Fibroblast of skin of left biceps (primary cell): ENCODE measurements at places on chromosomes 12 and 14.

- DNase-seq: no peak
Measured at GRCh38 chr12:101256266-101256665, 23.6 kb upstream of the UTP20 start.

GRCh38 chr12:22289250-22289649 lies 45.3 kb downstream of the ST8SIA1 start:
- no peak for DNase-seq

- DNase-seq: no peak
Measured at GRCh38 chr14:50647753-50648152, 20.4 kb downstream of the SAV1 start.

DNA sequence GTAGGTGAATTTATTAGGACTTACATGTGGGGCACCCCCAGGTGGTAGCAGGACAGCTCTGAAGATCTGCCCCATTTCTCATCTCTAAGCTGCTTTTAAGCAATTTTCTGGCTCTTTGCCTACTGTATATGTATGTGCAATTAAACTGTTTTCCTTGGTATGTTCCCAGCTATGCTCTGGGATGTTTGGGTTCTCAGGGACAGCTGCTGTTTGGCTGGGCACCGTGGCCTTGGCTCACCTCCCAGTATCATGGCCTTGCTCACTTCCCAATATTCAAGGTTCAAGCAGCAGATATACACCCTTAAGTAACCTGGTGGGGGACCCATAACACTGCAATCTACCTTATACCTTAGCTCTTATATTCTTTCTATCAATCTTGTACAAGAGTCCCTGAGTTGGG lies 53.7 kb upstream of the KITLG start:
- DNase-seq: no peak

DNA sequence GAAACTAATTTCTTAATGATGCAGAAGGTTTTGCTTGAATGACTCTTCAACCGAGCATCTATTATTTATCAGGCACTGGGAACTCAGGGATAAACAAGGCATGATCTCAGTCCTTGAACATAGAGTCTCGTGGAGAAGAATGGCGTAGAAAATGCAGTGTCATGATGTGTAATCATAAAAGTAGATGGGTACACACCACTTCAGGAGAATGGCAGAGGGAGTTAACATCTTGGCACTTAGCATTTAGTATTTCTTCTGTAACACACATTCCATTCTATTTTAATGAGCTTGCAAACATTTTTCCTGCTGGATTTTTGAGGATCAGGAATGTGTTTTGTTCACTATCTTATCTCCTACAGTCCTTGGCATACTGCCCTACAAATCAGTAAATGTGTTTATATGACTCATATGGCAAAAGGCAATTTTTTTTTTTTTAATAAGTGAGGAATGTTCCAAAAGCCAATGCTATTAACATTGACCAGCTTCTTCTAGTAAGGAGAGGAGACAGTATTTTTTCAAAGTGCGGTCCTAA lies 3.8 kb downstream of the TXNRD1 start:
- DNase-seq: peak; percentile 95

- no peak for DNase-seq
Measured at GRCh38 chr12:42767326-42767954, 177.9 kb upstream of the PRICKLE1 start.

DNA sequence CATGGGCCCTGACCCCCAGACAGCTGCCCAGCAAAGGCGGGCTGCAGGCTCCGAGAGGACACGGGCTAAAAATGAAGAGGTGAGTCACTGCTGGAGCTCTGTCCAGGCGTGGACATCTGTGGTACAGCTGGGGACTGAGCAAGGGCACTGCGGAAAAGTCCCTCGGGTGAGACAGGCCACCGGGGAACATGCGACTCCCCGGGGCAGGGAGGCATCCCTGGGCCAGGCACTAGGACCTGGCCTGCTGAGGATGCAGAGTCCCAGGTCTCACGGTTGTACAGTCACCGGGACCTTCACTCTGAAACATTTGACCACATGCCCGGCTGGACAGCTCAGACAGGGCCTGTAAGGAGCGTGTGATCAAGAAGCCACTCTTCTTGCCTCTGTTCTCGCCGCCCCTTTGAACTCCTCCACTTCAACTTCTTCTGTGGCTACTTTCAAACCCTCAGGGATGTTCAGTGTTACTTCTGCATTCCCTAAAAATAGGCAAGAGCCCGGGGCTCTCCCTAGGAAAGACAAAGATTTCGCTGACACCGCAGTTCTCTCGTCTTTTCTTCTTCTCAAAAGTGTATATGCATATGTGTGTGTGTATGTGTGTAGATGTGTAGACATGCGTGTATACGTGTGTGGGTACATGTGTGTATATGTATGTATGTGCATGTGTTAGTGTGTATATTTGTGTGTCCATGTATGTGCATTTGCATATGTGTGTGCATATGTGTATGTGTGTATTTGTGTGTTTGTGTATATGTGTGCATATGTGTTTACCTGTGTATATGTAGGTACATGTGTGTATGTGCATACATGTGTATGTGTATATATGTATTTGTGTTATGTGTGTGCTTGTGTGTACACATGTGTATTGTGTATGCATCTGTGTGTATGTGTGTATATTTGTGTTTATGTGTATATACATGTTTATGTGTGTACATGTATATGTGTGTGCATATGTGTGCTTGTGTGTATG lies 5.0 kb upstream of the RFLNA start:
- no peak for DNase-seq

GRCh38 chr12:3683670-3684069 lies 69.2 kb downstream of the CRACR2A start:
- DNase-seq: no peak

DNA sequence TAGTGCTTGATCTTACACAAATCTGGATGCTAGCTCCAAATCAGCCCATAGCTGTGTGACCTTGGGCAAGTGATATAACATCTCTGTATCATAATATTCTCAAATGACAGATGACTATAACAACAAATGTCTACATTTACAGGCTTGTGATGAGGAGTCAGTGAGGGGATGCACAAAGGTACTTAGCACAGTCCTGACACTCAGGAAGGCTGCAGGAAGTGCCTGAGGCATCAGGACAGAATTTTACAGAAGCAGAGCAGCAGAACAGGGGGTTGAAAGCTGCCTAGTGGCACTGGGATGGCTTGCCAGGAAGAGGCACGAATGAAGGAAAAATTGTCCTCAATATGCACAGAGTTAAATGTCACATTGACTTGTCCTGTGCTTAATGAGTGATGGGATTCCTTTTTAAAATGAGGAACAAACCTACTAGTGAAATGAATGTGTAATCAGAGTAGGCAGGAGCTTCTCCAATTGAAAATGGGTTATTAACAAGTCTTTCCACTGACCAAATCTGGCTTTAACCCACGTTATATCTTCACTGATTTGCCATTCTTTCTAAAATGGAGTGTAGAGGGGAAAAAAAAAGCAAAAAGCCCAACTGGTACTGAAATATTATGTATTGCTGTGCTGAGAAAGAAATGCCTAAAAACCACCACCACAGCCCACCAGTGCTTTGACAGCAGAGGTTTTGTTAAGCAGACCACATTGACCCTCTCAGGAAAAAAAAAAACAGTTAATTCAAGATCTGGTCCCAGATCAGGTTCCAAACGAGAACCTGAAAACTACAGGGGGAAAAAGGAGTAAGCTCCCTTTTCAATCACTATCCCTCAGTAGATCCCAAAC lies 11.6 kb downstream of the BTG1 start:
- DNase-seq: no peak

GRCh38 chr12:52837413-52837741 lies 3.3 kb upstream of the KRT79 start:
- DNase-seq: peak; percentile 17

DNA sequence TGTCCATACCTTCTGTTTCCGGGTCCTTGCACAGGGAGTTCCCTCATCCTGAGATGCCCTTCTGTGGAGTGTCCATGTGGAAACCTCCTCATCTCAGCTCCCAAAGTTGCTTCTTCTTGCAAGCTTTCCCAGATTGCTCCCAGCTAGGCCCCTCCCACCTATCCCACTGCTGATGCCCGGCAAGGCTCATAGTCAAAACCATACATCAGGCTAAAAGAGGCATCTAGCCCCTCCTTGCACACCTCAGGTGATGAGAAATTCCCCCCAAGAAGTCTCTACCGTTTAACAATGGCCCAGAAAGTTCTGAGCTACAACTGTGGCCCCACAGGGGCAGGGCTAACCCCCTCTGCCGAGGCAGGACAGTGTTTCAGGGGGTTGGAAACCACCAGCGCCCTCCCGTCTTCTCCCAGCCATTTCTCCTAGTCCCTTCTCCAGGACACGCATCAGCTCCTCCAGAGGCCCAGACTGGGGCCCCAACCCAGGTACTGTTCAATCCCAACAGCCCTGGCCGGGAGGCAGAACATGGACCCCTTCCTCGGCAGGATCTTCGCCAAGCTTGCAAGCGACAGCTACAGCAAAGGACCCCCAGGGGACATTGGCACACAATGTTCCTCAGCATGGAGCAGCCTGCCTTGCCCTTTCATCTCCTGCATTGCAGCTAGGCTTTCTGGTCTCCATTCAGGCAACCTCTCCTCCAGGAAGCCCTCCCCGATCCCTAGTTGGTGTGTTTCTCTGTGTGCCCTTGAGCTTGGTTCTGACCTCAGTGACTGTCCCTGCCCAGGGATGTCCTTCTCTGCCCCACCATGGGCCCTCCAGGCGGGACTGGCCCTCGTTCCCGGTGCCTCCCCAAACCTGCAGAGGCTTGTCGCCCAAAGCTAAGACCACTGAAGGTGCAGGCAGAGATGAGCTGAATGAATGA lies 4.5 kb upstream of the BEGAIN start:
- no peak for DNase-seq

DNA sequence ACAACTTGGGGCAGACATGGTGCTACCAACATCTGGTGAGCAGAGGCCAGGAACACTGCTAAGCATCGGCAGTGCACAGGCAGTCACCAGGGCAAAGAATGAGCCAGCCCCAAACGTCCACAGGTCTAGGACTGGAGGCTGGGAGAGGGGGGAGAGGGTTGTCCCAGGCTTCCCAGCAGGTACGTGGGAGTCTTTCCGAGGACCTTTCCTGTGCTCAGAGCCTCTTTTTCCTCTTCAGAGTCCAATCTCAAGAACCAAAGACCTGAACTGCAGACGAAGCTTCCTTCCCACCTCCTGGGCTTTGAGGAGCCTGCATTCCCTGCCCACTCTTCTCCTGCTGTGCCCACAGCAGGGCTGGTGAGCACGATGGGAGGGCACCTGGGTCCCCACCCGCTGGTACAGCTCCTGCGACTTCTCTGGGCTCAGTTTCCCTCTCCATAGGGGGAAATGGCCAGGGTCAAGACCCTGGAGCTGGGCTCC lies 48.7 kb downstream of the DLK1 start:
- DNase-seq: no peak

- no peak for DNase-seq
Measured at GRCh38 chr14:103231376-103232019, 102.5 kb upstream of the EIF5 start.

DNA sequence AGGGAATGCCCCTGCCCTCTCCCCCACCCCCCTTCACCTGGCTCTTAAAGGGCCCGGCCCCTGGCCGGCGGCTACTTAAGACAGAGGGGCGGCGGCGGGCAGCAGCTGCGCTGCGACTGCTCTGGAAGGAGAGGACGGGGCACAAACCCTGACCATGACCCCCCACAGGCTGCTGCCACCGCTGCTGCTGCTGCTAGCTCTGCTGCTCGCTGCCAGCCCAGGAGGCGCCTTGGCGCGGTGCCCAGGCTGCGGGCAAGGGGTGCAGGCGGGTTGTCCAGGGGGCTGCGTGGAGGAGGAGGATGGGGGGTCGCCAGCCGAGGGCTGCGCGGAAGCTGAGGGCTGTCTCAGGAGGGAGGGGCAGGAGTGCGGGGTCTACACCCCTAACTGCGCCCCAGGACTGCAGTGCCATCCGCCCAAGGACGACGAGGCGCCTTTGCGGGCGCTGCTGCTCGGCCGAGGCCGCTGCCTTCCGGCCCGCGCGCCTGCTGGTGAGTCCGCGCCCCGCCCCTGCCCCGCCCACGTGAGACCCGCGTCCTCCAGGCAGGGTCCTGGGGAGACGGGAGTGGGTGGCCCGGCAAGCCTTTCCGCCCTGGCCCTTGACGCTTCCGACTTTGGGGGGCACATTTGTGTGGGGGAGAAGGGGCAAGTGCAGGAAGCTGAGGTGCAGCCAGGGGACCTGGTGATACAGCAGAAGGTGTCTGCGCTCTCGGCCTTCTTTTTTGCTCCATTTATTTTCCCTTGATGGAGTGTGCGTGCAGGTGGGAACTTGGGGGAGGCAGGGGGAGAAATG lies at the start of gene IGFBP6:
Gene IGFBP6 (plus strand): TSS at position 104 of the 790 bp plus-strand sequence. CDS start 51 bp downstream, at position 155.
- no peak for DNase-seq

DNA sequence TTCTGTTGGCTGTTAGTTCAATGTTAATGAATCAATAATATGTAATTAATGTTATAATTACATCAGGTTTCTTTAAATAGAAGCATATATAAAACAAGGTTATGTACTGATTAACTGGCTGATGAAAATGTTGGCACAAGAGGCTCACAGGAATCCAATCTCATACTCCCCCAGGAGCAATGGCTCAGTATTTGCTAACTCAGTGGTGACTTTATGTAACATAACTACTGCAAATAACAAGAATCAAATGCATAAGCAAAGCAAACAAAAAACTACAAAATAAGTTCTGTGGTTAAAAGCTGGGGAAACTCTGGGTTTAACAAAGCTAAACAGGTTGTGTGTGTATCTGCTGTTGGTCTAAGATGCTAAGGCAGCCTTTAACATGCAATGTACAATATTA lies 27.7 kb upstream of the BBS10 start:
- no peak for DNase-seq

DNA sequence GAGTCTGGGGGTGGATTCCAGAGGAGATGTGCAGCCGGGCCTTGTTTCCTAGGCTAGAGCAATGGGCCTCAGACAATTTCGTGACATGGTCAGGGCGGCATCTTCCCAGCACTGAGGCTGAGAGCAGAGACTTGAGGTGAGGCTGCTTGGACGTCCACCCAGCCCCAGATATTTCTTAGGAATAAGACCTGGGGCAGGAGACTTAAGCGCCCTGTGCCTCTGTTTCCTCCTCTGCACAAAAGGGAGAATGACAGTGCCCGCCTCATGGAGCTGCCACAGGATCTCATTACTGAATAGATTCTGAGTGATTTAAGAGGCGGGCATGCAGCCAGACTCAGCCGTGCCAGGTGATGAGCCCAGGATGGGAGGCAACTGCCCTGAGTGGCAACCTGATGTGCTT lies 297.9 kb upstream of the SFSWAP start:
- DNase-seq: no peak

DNA sequence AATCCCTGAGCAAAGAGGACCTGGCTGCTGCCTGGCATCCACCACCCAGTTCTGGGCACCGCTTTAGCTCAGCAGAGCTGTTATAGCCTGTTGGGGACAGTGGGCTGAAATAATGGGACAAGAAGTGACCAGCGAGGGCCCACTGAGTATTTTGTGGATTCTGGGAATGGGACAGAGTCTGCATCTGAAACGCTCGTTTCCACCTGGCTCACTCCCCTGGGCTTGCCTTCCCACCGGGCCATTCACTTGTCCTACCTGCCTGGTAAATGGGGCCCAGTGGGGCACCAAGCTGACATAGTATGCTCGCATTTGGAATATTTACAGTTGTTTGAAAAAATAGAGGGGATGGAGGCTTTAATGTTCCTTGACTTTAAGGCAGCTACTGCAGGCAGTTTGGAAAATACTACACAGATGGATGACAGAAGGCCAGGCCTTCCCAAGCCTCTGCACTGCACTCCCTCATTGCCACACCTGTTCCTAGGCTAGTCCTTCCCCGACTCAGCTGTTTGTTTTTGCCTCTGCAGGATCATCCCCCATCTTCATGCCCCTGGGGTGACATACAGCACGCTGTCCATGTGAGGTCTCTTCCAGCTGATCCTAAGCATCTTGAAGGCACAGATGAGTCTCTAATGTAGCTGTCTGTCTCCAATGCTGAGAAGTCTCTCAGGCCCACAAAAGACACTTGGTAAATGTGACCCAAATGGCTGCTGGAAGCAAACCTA lies 61.3 kb upstream of the DICER1 start:
- DNase-seq: no peak
